SK-N-SH (cell line): ENCODE measurements at places on chromosomes 1 and 21. TPM values are rescaled to one million over a fixed set of nuclear protein-coding genes. Genes with fewer than 3 reads are reported as not detected.
A peak's percentile ranks its signal among the peaks of the same experiment; 100 is the strongest.

ANGPTL1 gene
- not detected in 2 replicates for polyA plus RNA-seq

PRSS38 gene
- polyA plus RNA-seq = not detected in 2 replicates

PCP4 gene
- not detected in 2 replicates for polyA plus RNA-seq

LCE2A gene
- polyA plus RNA-seq = not detected in 2 replicates

FBLIM1 gene
- polyA plus RNA-seq = 89.8 and 93.8 TPM in 2 replicates

GBP6 gene
- polyA plus RNA-seq = not detected in 2 replicates

A3GALT2 gene
- polyA plus RNA-seq = 0.07 TPM in 1 of 2 replicates, not detected in the other

RAB25 gene
- polyA plus RNA-seq = not detected in 2 replicates

FCER1G gene
- 0.34 and 0.61 TPM in 2 replicates for polyA plus RNA-seq

WDR64 gene
- not detected in 2 replicates for polyA plus RNA-seq

GRCh38 chr21:42705746-42706374 is 52.4 kb downstream of the PDE9A start:
- H3K27me3 ChIP-seq = no peaks in the 10 kb centered on the region
- H3K4me1 ChIP-seq = no peaks in the 10 kb centered on the region
- H3K27ac ChIP-seq = no peak overlapping the region

DNA sequence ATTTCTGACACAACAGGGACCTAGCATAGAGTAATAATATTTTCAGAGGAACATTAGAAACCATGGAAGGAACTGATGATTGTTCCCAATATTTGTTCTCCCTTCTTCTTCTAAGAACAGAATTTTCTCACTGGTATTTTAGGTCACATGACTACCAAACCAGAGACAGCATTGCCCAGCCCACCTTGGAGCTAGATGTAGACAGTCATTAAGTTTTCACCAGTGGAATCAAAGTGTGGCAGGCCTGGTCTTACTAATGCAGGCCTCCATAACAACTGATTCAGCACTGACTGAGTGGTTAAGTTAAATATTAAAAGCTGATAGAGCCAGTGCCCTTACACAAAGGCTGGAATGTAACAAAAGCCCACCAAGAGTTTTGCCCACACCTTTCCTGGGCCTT is 244.4 kb downstream of the ZNF648 start:
- H3K27me3 ChIP-seq = no peaks in the 10 kb centered on the region
- H3K4me3 ChIP-seq = no peak overlapping the region
- no peak overlapping the region for H3K27ac ChIP-seq
- H3K4me1 ChIP-seq = no peaks in the 10 kb centered on the region
- no peaks in the 10 kb centered on the region for H3K36me3 ChIP-seq
- no peak for DNase-seq

- H3K27me3 ChIP-seq = no peaks in the 10 kb centered on the region
- no peak overlapping the region for H3K4me3 ChIP-seq
- no peaks in the 10 kb centered on the region; the same call in 1 of the 2 replicates for H3K4me1 ChIP-seq
- no peaks in the 10 kb centered on the region for H3K36me3 ChIP-seq
Measured at GRCh38 chr21:15682977-15683376, 46.8 kb upstream of the USP25 start.

GRCh38 chr1:36107394-36107793 is 17.6 kb downstream of the COL8A2 start:
- H3K4me1 ChIP-seq = peaks cover 6% of the 10 kb centered on the region; the same call in 1 of the 2 replicates
- H3K4me3 ChIP-seq = no peak overlapping the region
- no peak for DNase-seq
- H3K27me3 ChIP-seq = no peaks in the 10 kb centered on the region
- H3K36me3 ChIP-seq = no peaks in the 10 kb centered on the region
- H3K27ac ChIP-seq = no peak overlapping the region

GRCh38 chr21:45484318-45484717 is 57.9 kb downstream of the SLC19A1 start:
- peaks cover 56% of the 10 kb centered on the region; the same call in 1 of the 2 replicates for H3K36me3 ChIP-seq
- no peaks in the 10 kb centered on the region for H3K27me3 ChIP-seq
- no peak overlapping the region for H3K27ac ChIP-seq
- no peak for DNase-seq
- no peaks in the 10 kb centered on the region for H3K4me1 ChIP-seq

GRCh38 chr1:77542813-77543420 is 139.5 kb downstream of the ZZZ3 start:
- peak overlapping the region; percentile 67 for H3K27ac ChIP-seq
- H3K27me3 ChIP-seq = no peaks in the 10 kb centered on the region
- no peaks in the 10 kb centered on the region for H3K36me3 ChIP-seq
- H3K4me1 ChIP-seq = peaks cover 13% of the 10 kb centered on the region

DNA sequence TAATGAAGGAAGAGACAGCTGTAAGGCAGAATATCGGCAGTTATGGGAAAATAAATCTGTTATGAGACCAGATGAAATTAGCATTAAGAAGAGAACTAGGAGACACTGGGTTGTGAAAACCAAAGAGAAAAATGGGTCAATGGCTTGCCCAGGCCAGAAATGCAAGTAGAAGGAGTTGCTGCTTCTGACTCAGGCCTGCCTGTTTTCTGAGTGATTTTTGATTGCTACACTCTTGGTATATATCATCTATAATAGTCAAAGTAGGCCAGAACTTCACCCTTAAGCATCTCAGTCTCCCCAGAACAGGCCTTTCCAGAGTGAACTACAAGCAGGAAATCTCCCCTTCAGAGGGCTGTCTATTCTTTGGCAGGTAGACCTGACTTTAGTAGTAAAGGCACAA is 107.0 kb downstream of the NRIP1 start:
- no peaks in the 10 kb centered on the region for H3K27me3 ChIP-seq
- no peak overlapping the region for H3K4me3 ChIP-seq
- H3K27ac ChIP-seq = no peak overlapping the region

- no peaks in the 10 kb centered on the region for H3K36me3 ChIP-seq
- no peaks in the 10 kb centered on the region for H3K4me1 ChIP-seq
- H3K27ac ChIP-seq = no peak overlapping the region
- DNase-seq = no peak
Measured at GRCh38 chr1:96660051-96660450, 61.5 kb upstream of the PTBP2 start.

GRCh38 chr1:43344267-43344850 is 6.7 kb downstream of the MPL start:
- no peaks in the 10 kb centered on the region for H3K27me3 ChIP-seq

- no peaks in the 10 kb centered on the region for H3K36me3 ChIP-seq
- peaks cover 29% of the 10 kb centered on the region for H3K4me1 ChIP-seq
- no peaks in the 10 kb centered on the region for H3K27me3 ChIP-seq
- no peak overlapping the region for H3K27ac ChIP-seq
Measured at GRCh38 chr1:183844806-183845205, 39.9 kb downstream of the RGL1 start.

DNA sequence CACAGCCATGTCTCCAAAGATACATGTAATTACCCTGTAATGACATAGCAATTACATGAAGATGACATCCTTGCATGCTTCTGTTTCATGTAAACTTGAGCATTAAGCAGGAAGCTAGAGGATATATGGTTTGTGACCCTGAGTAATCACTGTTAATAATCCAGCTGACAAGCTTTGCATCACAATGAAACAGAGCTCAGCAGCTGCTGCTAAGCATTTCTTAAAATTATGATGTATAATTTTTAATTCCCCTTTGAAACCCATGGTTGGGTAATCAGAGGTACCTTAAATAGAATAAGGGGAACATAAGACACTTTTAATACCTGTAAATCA is 293.5 kb downstream of the NTNG1 start:
- no peak overlapping the region for H3K4me3 ChIP-seq
- H3K27me3 ChIP-seq = no peaks in the 10 kb centered on the region
- no peaks in the 10 kb centered on the region; the same call in 1 of the 2 replicates for H3K4me1 ChIP-seq
- H3K36me3 ChIP-seq = no peaks in the 10 kb centered on the region

- DNase-seq = peak; percentile 63
- no peaks in the 10 kb centered on the region for H3K27me3 ChIP-seq
- no peaks in the 10 kb centered on the region for H3K36me3 ChIP-seq
- no peak overlapping the region for H3K4me3 ChIP-seq
- H3K4me1 ChIP-seq = peaks cover 18% of the 10 kb centered on the region; the same call in 1 of the 2 replicates
- H3K27ac ChIP-seq = no peak overlapping the region
Measured at GRCh38 chr1:1239614-1240347, 6.7 kb downstream of the C1QTNF12 start.

GRCh38 chr1:45803299-45803780 is at the start of gene MAST2:
MAST2 (plus strand) TSS chr1:45803612; CDS start chr1:45803896, 284 bp downstream.
- peak within 1 kb of the TSS; percentile 98 for H3K27ac ChIP-seq
- no peaks in the 10 kb centered on the region for H3K27me3 ChIP-seq
- H3K36me3 ChIP-seq = no peaks in the 10 kb centered on the region
- peaks cover 13% of the 10 kb centered on the region for H3K4me1 ChIP-seq
- DNase-seq = peak; percentile 99

- no peaks in the 10 kb centered on the region for H3K36me3 ChIP-seq
- no peaks in the 10 kb centered on the region for H3K27me3 ChIP-seq
- no peaks in the 10 kb centered on the region for H3K4me1 ChIP-seq
- no peak overlapping the region for H3K27ac ChIP-seq
- DNase-seq = no peak
Measured at GRCh38 chr21:18614303-18614702, 210.7 kb upstream of the TMPRSS15 start.

DNA sequence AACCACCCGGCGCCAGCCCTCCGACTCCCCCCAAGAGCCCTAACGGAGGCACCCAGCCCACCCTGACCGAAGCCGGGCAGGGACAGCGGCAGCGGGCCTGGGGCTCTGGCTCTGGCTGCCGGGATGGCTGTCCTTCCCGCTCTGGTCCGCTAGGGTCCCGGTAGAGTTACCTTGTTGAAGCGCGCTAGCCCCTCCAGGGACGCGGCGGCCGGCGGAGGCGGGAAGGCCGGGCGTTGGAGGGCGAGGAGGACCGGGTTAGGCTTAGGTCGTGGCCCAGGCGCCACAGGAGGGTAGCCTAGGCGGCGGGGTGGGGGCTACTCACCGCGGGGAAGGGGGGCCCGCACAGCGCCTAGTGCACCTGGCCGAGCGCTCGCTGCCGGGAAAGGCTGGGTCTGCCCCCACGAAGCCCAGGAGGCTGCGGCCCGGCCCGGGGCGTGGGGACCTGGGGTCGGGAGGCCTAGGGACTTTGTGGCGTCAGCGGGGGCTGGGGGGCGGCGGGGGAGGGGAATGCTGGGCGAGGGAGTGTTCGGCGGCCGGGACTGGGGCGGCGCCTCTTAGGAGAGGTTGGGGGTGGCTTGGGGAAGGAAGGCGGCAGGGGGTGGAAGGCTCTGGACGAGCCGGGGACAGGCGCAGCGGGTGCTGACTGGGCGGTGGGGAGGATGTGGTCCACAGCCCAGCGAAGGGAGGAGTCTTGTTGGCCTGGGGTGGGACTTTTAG is at the start of gene TRIM17:
TRIM17 (minus strand) TSS at position 645 of the 717 bp plus-strand sequence. CDS start 1,789 bp downstream, outside the sequence.
- H3K27me3 ChIP-seq = no peaks in the 10 kb centered on the region
- H3K4me3 ChIP-seq = peak within 1 kb of the TSS; percentile 63
- peaks cover 11% of the 10 kb centered on the region; the same call in 1 of the 2 replicates for H3K4me1 ChIP-seq
- peak within 1 kb of the TSS; percentile 7; the same call in 1 of the 2 replicates for H3K27ac ChIP-seq
- no peaks in the 10 kb centered on the region for H3K36me3 ChIP-seq
- DNase-seq = peak; percentile 90

- no peaks in the 10 kb centered on the region for H3K36me3 ChIP-seq
- no peak for DNase-seq
- H3K4me1 ChIP-seq = no peaks in the 10 kb centered on the region
- no peak overlapping the region for H3K4me3 ChIP-seq
- H3K27me3 ChIP-seq = no peaks in the 10 kb centered on the region
Measured at GRCh38 chr21:41437729-41438128, 11.7 kb downstream of the MX1 start.

- no peaks in the 10 kb centered on the region for H3K4me1 ChIP-seq
- peaks cover 49% of the 10 kb centered on the region for H3K27me3 ChIP-seq
- no peak within 1 kb of the TSS for H3K4me3 ChIP-seq
- no peak for DNase-seq
- no peaks in the 10 kb centered on the region for H3K36me3 ChIP-seq
Measured at GRCh38 chr1:152946651-152947256, at the start of gene SPRR5. SPRR5 (plus strand) TSS chr1:152947206; CDS start chr1:152948555, 1,349 bp downstream.

GRCh38 chr1:63757334-63757733 is 16.5 kb upstream of the ROR1 start:
- no peak overlapping the region for H3K4me3 ChIP-seq
- no peaks in the 10 kb centered on the region for H3K27me3 ChIP-seq
- peaks cover 13% of the 10 kb centered on the region for H3K4me1 ChIP-seq
- no peaks in the 10 kb centered on the region for H3K36me3 ChIP-seq
- DNase-seq = no peak
- peak overlapping the region; percentile 72 for H3K27ac ChIP-seq

GRCh38 chr1:53206735-53207379 is 10.2 kb downstream of the CPT2 start:
- no peaks in the 10 kb centered on the region for H3K4me1 ChIP-seq
- H3K4me3 ChIP-seq = no peak overlapping the region
- no peak for DNase-seq
- H3K27me3 ChIP-seq = no peaks in the 10 kb centered on the region

- DNase-seq = no peak
- H3K27ac ChIP-seq = no peak overlapping the region
- H3K27me3 ChIP-seq = no peaks in the 10 kb centered on the region
- no peak overlapping the region for H3K4me3 ChIP-seq
Measured at GRCh38 chr1:156942576-156942975, 22.1 kb downstream of the LRRC71 start.

GRCh38 chr1:117556341-117556740 is 49.5 kb upstream of the TENT5C start:
- no peak overlapping the region for H3K4me3 ChIP-seq
- no peak for DNase-seq
- H3K36me3 ChIP-seq = no peaks in the 10 kb centered on the region
- no peaks in the 10 kb centered on the region for H3K4me1 ChIP-seq

DNA sequence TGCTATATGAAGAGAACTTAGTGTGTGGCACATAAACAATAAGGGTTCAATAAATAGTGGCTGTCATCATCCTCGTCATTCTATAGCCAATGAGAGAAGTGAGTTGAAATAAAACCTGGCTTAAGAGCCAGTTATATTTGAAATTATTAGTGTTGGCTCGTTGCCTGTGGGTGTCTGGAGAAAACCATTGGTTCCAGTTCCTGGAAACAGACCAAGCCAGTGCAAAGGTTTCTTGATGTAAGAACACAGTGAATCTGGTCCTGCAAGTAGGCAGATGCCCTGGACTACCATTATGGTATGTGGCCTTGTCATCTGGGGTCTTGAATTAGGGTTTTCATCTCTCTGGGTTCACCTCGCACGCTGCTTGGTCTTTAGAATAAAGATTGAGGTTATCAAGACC is 43.3 kb downstream of the URB2 start:
- H3K4me1 ChIP-seq = no peaks in the 10 kb centered on the region
- DNase-seq = no peak
- H3K4me3 ChIP-seq = no peak overlapping the region
- no peaks in the 10 kb centered on the region for H3K36me3 ChIP-seq
- no peak overlapping the region for H3K27ac ChIP-seq
- no peaks in the 10 kb centered on the region for H3K27me3 ChIP-seq

DNA sequence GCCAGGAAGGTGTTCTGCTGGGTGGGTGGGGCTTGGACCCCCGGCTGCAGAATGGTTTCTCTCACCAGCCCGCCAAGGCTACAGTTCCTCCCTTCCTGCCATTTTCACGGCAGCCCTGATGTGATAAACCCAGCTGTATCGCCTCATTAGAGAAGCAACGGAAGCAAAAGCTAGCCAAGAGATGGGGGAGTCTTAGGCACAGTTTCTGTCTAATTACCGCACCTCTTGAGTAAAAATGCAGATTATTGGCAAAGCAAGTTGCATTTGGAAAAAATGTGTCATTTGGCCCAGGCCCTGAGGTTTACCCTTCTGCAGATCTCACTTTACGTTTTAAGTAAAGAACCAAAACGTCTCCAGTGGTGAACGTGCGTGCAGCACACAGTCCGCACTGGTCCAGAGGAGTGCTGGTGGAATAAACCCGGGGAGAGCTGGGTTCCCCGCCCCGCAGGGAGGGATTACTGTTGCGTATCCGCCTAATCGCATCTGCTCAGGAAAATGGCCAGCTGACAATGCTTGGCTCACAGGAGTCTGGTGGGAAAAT is 109.9 kb downstream of the GALNT2 start:
- peaks cover 31% of the 10 kb centered on the region for H3K4me1 ChIP-seq
- peaks cover 8% of the 10 kb centered on the region; the same call in 1 of the 2 replicates for H3K36me3 ChIP-seq
- H3K27me3 ChIP-seq = no peaks in the 10 kb centered on the region
- no peak overlapping the region for H3K4me3 ChIP-seq
